ENCODE measurements at places on chromosomes 5 and 9.

DNA sequence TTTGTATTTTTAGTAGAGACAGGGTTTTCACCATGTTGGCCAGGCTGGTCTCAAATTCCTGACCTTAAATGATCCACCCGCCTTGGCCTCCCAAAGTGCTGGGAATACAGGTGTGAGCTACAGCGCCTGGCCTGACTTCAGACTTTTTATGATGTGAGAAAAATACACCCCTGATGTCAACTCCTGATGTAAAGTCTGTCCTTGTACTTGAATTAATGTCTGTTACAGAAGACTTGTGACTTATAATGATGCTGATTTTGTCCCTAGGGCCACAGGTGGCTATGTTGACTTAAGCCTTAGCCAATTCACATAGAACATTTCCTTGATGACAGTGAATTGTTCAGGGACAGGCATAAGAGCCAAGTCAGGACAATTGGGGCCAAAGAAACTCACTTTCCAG, 42.5 kb upstream of the MELK start:
- no peak for DNase-seq

GRCh38 chr9:99253772-99254431, 31.8 kb downstream of the SEC61B start:
- peak; percentile 73 for DNase-seq

DNA sequence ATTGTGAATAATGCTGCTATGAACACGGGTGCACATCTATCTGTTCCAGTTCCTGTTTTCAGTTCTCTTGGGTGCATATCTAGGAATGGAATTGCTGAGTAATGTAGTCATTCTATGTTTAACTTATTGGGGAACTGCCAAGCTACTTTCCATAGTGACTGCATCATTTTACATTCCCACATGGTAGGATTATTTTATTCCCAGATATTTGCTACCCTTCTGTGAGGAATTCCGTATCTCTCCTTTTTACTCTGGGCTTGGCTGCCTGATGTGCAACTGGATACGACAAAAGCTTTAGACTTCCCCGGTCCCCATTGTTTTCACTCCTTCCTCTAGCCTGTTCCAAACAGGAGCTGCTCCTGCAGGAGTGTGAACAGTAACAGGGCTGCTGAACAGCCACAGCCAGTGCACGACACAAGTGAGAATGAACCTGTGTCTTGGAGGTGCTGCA, 7.2 kb downstream of the TAS2R1 start:
- no peak for DNase-seq

- DNase-seq: no peak
These were observed 1071.9 kb upstream of the ARRDC3 start for GRCh38 chr5:92455011-92455410.

DNA sequence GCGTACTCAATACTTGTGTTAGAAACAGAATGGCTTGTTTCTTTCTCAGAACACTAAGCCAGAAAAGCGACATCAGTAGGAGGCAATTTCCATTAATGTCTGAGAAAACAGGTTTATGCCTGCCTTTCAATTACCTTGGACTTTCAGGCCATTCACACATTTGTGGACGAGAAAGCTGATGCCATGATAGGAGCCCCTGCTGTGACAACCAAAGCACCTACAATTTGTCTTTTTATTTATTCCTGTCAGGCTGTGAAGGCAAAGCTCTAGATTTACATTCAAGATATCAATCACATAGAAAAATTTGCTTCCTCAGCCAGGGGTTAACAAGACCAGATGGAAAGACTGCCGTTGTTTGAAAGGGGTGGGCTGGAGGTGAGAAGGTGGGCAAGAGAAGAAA, 76.2 kb downstream of the C7 start:
- DNase-seq: no peak

DNA sequence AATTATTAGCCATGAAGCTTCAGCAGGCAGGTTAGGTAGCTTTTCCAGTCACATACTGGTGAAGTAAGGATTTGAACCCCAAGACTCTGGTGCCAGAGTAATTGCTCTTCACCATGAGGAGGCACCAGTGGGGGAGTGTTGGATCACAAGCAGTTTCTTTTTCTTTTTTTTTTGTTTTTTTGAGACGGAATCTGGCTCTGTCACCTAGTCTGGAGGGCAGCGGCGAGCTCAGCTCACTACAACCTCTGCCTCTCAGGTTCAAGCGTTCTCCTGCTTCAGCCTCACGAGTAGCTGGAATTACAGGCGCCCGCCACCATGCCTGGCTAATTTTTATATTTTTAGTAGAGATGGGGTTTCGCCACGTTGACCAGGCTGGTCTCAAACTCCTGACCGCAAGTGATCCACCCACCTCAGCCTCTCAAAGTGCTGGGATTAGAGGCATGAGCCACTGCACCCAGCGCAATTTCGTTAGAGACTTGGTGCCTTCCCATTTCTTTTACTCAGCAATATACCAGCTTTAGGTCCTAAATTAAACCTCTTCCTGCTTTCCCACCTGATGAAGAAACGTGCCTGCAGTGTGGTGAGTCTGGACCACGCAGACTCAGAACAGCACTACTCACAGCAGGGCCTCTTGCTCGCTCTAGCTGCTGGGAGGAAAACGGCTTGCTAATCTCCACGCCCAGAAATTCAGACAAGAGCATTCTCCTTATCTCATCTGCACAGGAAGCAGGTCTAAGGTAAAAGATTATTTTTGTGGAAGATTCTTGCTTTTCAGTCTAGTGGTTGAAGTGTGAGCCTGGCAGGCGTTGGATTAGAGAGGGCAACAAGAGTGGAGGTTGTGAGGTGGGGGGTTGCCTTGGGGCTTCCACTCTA, at the start of gene S100Z:
Gene S100Z, plus strand, starts transcription at position 596 of the 873 bp plus-strand sequence. CDS start 25,346 bp downstream, outside the sequence.
- peak; percentile 19 for DNase-seq

DNA sequence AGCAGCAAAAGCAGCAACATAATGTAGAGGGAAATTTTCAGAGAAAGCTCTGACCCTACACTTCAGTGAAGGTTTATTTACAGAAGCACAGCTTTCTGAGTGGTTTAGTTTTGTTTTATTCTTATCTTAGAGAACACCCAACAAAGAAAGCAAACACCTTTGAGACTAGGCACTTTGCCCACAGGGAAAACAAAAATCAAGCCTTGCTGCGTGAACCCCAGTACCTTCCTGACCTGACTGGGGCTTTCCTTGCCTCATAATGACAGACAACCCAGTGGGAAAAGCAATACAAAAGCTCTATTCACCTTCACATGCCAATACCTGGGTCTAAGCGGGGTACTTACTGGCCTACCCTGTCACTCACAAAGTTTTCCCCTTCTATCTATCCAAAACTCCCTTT, 189.8 kb downstream of the HINT1 start:
- no peak for DNase-seq

- no peak for DNase-seq
These were observed 5.7 kb downstream of the C9orf43 start for GRCh38 chr9:113416149-113416721.

- DNase-seq: peak; percentile 80
These were observed 6.1 kb upstream of the DPM2 start for GRCh38 chr9:127943731-127944144.

GRCh38 chr5:154993461-154993860, 20.1 kb upstream of the KIF4B start:
- DNase-seq: no peak

DNA sequence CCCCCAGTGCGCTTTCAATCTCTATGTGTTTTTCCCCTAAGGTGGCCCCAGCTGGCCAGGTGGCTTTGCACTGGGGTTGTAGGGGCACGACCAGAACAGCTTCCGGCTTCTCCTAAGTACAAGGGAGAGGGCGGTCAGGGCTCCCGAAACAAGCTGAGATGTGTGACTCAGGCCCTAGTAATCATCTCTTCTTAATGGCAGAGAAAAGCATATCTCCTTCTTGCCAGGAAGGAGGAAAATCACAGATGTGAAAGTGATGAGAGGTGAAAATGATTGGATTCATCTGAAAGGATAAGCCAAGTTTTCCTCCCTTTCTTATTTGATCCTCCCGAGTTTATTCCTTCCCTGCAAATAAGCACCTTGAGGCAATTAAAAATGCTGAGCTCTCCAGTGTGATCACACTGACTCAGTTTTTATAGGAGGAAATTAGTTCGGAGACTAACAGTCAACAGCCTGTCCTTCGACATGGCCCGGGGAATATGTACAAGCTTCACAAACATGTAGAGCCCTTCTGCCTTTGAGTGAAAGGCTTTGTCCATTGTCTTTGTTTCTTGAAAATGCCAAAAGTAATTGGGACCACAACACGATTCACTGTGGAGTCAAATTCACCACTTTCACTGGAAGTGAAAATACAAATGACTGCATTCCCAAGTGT, 514.8 kb downstream of the PSAT1 start:
- no peak for DNase-seq

Measured in stimulated activated CD4-positive, alpha-beta T cell treated with anti-CD3 and anti-CD28 coated beads, Interleukin-12 subunit alpha, Interleukin-12 subunit beta, amount 100 ng/mL, for 4 hours (primary cell).